Bone marrow (tissue), 2 donors: ENCODE measurements at places on chromosomes 2 and 18.

DNA sequence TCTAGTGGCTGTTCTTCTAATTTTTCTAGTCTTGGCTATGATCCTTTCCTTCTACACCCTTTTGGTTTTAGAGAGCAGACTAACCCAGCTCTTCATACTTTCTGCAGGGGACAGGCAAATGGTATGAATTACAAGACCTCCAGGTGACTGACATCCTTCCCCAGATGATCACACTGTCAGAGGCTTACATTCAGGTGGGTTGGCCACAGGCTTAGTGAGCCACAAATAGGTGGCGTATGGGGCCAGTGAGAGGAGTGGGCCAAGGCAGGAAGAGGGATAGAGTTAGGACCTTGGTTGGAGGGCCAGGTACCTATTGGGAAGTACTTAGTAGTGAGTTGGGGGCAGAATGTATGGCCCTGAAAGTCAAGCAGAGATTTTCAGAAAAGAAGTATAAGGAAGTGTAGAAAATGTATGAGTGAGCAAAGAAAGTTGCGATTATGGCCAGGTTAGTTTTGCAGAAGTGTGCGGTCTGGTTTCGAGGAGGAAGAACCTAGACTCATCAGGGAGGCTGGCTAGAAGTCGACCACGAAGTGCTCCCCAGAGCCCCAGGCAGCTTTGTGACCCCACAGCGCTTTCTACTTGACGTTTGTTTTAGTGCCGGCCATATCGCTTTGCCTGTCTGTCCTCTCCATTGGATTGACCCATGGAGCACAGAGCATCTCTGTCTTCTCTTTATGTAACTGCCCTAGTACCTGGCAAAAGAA, 20.0 kb downstream of the SFTPB start:
- no peak for DNase-seq

DNA sequence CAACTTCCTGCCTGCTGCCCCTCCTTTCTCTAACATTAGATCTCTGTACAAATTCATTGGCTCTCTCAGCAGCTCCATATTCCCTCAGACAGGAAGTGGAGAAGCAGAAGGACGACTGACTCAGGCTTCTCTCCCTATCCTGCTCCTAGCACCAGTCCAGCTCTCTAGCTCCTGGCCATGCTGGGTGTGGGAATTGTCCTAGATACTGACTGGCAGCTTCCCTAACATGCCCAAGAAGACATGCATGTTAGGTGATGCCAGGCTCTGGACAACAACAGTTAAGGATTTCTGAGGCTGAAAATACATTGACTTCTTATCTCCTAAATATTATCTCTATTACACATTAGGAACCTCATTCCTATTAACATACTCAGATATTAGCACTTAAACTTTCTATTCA, 292.9 kb downstream of the IKZF2 start:
- no peak for DNase-seq

GRCh38 chr18:79868168-79868784, 70.5 kb downstream of the KCNG2 start:
- DNase-seq: no peak

DNA sequence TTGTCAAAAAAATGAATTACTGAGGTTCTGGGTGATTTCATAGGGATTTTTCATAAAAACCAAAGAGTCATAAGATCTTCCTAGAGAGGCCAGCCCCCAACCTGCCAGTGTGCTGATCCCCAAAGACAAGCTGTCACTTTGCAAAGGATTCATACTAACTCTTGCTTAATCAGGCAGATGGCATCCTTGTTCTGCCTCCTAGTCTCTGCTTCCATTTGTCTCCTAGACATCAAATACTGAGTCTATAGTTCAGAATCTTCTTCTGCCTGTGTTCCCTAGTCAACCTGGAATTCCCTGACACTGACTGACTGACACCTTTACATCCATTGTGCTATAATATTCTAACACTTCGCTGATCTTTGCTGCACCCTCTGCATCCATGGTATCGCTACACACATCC, 84.9 kb downstream of the SLC8A1 start:
- DNase-seq: no peak

DNA sequence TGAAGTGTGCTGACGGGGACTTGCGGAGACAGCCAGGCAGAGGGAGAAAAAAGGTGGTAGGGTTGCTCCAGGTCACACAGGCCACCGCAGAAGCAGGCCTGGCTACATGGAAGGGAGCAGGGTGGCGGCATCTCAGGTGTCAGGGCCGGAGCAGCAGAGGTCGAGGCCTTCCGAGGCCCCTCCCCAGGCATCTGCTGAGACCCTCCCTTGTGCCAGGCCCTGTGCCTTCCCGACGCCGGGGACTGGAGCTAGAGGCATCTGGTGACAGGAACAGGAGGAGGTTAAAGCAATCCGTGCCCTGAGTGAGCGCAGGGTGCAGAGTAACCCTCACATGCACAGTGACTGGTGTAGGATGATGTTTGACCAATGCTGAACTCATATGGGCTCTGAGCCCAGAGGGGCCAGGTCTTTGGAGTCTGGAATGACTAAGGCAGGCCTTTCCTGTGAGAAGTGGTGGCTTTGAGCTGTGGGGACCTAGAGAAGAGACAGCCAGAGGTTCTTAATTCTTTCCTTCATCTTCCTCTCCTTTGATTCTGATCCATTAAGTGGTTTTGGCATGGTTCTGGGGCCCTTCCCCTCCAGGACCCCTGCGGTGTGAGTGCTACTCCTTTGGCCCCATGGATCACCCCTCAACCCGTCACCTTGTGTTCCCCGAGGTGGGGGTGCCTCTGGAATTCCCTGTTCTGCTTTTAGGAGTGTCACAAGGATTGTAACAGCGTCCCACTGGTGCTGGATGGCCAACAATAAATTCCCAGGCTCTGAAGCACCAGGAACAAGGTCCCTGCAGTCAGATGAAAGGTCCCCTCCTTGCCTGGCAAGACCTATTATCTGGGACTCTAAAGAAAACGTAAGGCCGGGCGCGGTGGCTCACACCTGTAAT, 72.1 kb downstream of the KLHL29 start:
- DNase-seq: no peak

DNA sequence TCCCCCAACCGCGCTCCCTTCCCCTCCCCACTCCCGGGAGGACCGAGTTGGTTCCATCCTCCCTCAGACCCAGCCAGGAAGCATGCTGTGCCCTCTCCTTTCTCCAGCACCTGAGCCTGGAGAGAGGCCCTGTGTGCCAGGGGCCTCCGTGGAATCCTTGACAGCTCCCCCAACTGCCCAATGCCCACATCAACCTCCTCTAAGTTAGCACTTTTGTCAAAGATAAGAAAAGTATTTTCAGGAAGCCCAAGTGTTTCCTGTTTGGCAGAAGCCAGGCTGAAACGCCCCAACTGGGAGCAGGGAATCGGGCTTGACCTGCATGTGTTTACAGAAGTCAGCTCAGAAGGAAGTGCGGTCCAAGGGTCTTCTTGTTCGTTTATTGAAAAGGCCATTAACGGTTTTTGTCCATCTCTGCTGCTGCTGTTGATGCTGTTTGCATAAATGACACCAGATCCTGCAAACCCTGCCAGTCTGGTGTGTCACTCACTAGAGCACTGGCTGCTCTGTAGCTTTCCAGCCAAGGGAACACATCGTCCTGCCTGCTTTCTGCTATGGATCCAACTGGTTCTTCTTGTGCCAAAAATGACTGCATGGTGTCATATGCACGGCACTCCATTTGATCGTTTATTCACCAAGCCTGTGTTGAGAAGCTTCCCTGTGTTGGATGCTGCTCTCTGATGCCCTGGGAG, 35.4 kb upstream of the COL6A3 start:
- no peak for DNase-seq

- no peak for DNase-seq
These were observed 311.9 kb downstream of the MYCN start for GRCh38 chr2:16252251-16252650.

GRCh38 chr2:227871375-227871791, at the start of gene DAW1:
Gene DAW1, plus strand, starts transcription at chr2:227871631. Its CDS starts 59 bp downstream, at chr2:227871690.
- DNase-seq: no peak

DNA sequence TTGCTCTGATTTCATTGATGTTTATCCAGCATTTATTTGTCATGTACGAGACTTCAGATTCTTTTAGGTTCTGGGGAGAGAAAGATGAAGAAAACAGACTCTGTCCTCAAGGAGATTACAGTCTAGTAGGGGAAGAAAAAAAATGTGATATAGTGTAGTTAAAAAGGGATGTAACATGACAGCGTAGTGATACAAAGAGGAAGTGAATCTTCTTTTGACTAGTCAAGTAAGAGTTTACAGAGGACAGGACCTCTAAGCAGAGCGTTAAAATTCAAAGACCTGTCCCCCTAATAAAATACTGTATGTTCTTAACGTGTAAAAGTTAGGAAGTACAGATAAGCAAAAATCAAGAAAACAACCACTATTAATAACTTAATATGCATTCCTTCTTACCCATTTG, 47.7 kb downstream of the NCOA1 start:
- peak; percentile 5 for DNase-seq

- no peak for DNase-seq
These were observed 20.6 kb upstream of the NDUFV2 start for GRCh38 chr18:9081940-9082339.

DNA sequence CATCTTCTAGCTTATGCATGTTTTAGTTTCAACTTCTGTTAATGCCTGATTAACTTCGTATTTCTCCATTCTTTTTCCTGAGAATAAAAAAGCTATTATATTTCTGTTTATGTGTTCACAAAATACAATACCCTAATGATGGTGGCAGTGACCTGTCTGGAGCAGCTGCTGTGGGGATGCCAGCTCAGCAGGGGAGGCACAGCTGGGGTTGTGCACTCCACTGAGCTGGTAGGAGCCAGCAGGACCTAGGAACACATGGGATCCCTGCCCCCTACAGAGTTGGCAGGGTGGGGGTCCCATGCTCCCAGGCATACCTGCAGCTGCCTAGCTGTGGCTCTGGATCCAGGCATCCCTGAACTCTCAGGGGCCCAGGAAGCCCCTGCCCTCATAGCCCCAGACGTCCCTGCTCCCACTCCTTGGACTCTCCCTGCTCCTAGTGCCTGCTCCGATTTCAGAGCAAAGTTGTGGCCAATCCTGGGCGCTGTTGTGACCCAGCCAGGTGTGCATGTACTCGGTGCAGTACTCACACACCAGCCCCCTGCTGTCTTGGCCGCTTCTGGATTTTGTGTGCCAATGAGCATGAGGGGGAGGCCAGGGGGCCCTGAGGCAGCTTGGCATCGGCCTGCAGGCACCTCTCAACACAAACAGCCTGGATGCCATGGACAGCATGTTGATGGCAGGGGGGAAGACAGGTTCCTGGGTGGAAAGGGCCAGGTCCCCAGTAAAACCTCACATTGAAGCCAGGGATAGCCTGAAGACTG, 546.0 kb downstream of the ZNF804A start:
- no peak for DNase-seq

DNA sequence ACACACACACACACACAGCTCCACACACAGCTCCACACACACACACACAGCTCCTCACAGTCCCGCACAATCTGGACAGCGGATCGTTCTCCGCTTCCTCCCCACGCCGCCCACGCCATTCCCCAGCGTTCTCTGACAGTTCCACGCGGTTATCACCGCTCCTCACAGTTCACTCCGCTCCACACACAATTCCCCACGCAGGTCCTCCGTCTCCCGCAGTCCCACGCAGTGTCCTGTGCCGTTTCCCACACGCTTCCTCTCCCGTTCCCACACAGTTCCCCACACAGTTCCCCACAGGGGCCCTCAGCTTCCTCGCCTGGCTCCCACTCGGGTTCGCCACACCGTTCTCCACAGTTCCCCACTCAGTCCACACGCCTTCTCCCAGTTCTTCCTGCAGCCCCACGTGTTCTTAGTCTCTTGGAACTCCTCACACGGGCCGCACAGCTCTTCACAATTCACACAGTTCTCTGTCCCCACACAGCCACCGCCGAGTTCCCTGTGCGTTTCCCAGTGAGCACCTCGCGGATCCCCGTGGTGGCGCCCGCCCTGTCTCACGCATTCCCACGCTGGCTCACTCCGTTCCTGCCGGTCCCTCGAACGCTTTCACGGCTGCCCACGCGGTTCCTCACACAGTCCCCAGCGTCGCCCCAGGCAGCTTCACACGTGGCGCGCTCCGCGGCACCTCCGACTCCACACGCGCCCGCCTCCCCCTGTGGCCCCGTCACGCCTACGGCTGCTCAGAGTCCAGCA, 38.4 kb downstream of the KIF1A start:
- no peak for DNase-seq

DNA sequence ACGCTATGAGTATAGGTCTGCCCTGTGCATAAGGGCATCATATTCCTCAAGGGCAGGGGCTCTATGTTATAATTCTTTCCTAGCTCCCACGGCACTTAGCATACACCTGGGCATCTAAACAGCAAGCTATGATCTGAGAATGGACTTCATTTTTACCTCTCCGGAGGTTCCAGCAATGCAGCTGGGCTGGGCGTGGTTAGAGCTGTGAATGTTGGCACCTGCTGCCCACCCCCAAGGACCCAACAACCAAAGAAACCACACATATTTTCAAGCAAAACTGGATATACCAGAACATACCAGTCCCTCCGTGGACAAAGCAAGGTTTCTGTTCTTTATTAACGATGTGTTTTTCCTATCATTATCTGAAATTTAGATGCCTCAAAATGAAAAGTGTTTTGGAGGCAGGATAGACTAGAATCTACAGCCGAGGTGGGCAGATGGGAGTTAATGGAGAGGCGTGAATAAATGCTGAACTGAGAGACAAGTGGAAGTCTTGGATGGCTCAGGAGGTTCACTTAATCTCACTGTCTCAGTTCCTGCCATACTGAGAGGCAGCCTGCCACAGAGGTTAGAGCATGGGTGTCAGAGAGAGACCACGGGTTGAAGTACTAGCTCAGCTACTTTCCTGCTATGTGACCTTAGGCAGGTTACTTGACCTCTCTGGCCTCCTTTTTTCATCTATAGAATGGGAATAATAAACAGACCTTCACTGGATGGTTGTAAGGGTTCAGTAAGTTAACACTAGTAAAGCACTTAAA, 186.6 kb upstream of the SMAD2 start:
- DNase-seq: no peak

GRCh38 chr18:3330622-3331021, 68.7 kb downstream of the MYL12B start:
- DNase-seq: no peak

DNA sequence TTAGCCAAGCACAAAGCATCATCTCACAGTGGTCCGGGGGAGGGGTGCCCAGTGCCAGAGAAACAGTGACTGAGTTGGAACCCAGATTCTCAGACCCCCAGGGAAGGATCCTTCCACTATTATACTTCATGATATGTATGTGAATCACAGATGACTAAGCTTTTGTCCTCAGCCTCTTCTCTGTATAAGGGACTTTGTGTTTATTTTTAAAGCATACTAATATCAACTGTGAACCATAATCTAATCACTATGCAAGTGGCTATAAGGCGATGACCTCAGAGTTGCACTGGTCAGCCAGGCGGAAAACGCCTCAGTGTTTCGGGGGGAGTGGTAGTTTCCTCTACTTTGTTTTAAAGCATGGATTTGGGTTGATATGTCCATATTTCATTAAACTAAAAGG, 160.4 kb upstream of the TMEM200C start:
- DNase-seq: no peak

DNA sequence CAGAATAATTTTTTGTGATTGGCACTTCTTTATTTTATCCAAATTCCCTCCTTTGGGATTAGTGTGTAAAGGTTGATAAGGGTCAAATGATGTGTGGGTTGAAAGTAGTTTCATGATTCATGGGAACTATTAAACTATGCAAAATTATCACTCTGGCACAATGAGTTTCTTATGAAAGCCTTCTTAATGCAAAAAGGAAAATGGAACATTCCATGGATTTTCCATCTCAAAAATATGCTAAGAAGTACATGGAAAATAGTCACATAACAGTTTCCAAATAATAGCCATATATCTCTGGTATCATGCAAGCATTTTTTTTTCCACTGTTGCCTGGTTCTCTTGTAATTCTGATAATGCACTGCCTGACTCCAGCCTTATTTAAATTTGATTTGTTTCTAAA, 639.7 kb downstream of the NR4A2 start:
- no peak for DNase-seq

GRCh38 chr2:42086500-42086953, 38.7 kb downstream of the PKDCC start:
- no peak for DNase-seq

- no peak for DNase-seq
These were observed 65.6 kb downstream of the RAPH1 start for GRCh38 chr2:203469546-203469945.
